ENCODE measurements at places on chromosomes 3 and 15.

DNA sequence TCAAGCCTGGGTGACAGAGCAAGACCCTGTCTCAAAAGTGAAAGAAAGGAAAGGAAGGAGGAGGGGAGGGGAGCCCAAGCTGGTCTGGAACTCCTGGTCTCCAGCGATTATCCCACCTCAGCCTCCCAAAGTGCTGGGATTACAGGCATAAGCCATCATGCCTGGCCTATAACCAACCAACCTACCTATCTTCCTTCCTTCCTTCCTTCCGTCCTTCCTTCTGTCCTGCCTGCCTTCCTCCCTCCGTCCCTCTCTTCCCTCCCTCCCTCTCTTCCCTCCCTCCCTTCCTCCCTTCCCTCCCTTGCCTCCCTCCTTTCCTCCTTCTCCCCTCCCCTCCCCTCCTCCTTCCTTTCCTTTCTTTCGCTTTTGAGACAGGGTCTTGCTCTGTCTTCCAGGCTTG is 56.7 kb upstream of the HACD2 start:
- no peak for DNase-seq

DNA sequence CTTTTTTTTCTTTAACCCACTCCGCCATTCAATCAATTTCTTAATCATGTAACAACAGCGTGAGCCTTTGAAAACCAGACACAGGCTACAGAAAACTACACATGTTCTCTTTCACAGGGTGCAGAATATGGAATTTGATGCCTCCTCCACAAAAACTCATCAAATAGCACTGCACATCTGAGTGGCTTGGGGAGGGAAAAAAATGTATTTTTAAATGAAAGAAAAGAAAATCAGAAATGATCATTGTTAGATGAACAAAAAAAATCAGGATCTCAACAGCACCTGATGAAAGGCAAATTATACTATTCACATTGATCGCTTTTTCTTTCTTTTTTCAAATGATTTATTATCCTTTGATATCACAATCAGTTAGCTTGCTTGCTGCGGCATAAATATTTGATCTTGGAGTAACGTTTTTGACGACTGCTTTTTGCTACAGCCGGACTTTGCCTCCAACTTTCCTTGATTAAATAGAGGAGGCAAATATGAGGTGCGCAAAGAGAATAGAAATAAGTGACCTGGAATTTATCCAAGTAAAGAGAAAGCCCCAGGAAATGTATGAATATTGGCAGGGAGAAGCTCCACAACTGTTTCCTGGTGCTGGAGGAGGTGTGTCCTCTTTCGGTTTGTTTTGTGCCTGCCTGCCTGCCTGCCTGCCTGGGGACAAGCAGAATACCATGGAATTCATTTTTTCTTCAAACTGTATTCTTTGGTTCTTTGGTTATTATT is 63.1 kb downstream of the EDEM1 start:
- no peak for DNase-seq

- DNase-seq = no peak
Observed at GRCh38 chr3:55571216-55571813, 84.2 kb upstream of the WNT5A start.

- no peak for DNase-seq
Observed at GRCh38 chr15:85555875-85556617, 175.6 kb downstream of the AKAP13 start.

DNA sequence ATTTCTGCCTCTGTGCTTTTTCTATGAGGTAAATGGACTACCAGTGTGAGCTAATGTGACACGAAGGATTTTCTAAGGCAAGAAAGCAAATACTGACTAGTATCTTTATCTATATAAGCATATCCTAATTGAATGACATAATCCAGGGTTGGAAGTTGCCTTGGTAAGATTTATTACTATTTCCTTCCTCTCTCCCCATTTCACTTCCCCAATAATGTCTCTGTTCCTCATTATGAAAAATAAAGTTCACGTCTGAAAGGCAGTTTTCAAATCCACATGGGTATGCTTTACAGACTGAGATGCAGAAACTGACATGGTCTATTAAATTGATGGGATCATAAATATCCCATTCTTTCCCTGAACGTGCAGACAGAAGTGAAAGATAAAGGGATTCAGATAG is 86.0 kb downstream of the DTWD1 start:
- no peak for DNase-seq

DNA sequence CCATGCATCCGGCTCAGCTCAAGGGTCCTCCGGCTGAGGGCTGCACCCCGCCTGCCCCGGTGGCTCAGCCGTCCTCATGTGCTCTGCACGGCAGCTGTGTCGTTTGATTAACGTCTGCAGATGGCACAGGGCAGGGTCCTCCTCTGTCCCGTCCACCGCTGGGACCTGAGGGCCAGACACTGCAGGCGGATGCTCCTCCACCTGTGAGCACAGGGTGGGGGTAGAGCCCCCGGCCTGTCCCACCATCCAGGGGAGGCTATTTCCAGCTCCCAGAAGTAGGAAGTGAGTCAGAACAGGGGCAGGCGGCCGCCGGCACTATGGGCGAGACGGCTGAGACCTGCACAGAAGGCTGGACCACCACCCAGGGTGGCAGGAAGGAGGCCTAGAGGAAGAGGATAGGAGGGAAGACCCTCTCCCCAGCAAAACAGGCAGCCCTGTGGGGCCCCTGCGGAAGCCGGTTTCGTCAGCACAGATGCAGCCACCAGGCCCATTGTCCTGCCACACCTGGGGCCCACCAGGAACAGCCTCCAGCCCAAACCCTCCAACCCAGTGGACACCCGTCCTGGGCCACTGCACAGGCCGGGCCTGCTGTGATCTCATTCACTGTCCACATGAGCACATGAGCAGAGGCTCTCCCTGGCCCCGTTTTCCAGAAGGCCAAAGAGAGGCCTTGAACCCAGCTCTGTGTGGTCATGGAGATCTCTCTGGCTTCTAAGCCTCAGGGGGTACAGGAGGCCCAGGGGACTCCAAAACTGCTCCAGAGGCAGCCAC is 12.6 kb upstream of the PLXND1 start:
- no peak for DNase-seq

DNA sequence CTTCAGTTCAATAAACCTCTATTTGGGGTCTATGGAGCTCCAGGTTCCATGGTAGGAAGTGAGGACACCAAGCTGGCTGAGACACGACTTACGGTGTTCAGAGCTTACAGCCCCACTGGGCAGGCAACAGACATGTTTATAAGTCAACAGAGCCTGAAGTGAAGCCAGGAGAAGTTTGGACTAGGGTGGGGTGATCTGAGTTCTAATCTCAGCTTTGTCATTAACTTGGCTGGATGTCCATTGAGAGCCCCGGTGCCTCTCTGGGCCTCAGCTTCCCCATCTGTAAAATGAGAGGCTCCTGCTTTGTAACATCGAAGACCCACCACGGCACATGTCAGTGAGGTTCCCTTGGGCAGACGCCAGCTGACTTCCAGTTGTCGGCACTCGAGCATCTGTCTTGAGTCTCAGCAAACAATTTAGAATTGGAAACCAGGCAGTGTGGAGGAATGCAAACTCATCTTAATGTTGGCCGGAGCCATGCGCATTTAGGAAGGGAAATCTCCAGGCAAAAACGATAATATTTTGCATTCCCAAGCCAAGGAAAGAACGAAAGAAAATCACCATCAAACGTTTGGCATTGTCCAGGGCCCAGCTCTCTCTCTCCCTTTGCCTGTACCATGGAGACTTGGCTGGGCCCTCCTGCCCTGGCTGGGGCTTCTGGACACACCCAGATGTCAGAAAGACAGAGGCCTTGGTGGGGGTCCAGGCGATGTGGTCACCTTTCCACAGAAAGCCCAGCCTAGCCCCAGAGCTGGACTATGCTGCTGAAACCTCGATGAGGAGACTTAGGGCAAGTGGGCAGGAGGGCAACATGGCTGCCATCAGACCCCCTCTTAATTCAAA is 18.4 kb downstream of the ITGA11 start:
- DNase-seq = no peak

DNA sequence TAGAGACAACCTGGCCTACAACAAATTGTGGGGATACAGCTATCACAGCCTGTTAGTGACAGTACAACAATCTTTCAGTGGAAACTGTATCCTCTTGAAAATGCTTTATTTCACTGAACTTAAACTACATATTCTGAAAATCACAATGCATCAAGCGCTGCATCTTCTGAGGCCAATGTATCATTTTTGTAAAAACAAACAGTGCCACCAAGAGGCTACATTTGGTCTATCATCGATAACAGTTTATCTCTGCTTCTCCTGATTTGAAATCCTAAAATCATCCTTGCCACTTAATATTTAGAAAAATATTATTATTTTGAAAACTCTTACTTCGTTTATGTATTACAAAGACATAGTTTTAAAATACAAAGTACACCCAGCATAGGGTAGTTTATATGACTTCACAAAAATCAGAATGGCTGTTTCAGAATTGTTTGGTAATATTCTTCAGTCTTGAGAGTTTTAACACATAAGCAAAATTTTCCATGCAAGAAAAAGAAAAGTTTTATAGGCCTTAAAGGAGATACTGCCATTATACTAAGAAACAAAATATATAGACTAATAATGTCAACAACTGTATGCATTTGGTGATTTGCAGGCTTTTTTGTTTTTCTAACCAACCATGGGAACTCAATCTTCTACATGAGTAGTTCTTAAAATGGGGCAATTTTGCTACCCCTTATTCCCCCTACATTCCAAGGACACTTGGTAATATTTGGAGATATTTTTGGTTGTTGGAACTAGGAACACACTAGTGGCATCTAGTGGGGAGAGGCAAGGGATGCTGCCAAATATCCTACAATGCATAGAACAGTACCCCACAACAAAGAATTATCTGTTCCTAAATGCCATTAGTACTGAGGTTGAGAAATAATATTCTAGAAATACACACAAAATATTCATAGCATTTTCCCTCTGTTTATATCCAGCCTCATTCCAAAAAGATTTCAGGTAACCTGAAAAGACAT is 42.3 kb downstream of the WDR72 start:
- DNase-seq = no peak

DNA sequence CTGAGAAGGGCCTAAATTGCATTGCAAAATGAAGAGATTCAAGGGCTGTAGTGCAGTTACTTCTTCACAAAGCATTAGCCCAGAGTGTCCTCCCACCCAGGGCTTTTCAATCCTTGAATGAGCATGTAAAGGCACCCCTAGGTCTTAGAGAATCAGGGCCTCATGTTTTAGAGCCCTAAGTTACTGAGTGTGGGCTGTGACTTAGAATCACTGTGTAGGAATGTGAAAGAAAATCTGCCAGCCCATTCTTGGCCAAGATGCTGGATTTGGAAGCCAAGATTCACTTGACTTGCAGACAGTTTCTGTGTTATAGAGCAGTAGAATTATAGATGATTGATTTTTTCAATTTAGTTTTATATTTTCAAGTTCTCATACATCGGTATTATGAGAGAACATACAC is 153.2 kb downstream of the MYRIP start:
- DNase-seq = no peak

- DNase-seq = no peak
Observed at GRCh38 chr3:66962664-66963063, 35.4 kb upstream of the KBTBD8 start.

- no peak for DNase-seq
Observed at GRCh38 chr3:13872451-13872850, 7.4 kb downstream of the WNT7A start.

- DNase-seq = no peak
Observed at GRCh38 chr3:190722181-190722905, 140.2 kb downstream of the GMNC start.

- no peak for DNase-seq
Observed at GRCh38 chr3:148435534-148435933, 262.2 kb upstream of the AGTR1 start.

DNA sequence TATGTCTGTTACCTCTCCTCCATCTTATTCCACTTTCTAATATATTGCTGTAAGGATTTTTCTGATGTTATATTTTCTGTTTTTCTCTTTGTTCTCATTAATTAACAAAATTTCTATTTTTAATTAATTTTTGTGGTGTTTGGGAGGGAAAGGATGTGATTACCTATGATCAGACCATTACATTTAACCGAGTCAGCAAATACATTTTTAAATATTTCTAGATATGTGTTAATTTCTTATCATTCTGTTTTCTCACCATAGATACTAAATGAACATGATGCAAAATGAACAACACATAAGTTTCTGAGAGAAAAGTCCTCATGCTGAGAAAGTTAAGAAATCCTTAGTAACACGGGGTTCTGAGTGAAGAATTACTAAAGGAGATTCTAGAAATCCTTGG is 80.6 kb upstream of the P2RY1 start:
- DNase-seq = no peak

- DNase-seq = peak; percentile 29
Observed at GRCh38 chr3:14598143-14598569, 53.4 kb upstream of the CCDC174 start.

DNA sequence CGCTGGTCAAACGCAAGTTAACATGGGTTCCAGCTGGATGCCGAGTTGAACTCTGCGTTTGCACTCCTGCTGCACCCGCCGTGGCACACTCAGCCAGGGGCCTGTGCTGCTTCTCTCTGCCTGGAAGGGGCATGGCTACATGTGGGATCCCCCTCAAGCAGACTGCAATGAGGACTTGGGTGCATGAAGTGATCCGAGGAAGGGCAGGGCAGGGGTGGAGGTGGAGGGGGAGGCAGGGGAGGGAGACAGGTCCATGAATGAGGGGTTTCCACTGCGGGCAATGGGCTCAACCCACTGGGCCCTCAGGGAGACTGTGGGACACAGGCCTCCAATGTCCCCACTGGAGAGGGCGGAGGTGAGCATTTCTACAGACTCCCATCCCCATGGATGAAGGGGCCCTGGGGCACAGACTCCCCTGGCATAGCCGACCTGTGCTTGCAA is 141.6 kb upstream of the MEF2A start:
- DNase-seq = no peak

GRCh38 chr3:48652923-48653715 is 9.6 kb downstream of the CELSR3 start:
- DNase-seq = no peak

DNA sequence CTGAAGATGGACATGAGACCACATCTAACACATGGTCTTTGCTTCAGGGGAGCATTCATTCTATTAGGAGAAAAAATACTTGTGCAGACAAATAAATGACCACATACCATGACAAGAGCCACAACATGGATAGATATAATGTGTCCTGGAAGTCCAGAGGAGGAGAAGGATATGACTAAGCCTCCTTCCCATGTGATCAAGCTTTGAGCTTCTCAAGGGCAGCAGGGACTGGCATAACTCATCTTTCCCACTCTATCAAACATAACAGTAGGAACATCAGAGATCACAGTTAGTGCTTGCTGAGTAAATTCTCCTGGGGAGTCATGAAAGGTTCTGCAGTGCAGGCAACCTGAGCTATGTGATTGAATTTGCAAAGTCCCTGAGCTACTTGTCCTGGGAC is 86.0 kb upstream of the LPP start:
- no peak for DNase-seq

- DNase-seq = no peak
Observed at GRCh38 chr3:127978636-127979035, 63.6 kb downstream of the KBTBD12 start.

DNA sequence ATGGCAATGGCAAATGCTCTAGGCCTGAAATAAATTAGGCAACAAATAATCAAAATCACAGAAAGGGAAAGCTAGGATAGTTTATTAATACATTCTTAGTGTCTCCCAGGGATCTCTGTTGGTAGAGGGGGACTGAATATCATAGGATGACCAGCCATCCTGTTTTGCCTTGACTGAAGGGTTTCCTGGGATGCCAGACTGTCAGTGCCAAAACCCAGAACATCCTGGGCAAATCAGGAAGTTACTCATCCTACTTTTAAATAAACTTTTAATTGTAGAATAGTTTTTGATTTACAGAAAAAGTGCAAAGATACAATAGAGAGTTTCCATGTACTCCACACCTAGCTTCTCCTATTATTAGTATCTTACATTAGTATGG is 21.8 kb upstream of the SIAH2 start:
- no peak for DNase-seq

Data from activated CD4-positive, alpha-beta T cell treated with anti-CD3 and anti-CD28 coated beads for 24 hours (primary cell).